T-helper 2 cell treated with Interferon-gamma antibody and Interleukin-4, amounts not matched to agents 5 μg/mL and 100 μg/mL, for 36 hours (primary cell): ENCODE measurements at places on chromosomes 13 and 19.

- no peak overlapping the region for H3K27ac ChIP-seq
- no peak overlapping the region for H3K4me3 ChIP-seq
- H3K27me3 ChIP-seq = no peaks in the 10 kb centered on the region
Observed at GRCh38 chr13:47134939-47135489, 238.2 kb upstream of the HTR2A start.

DNA sequence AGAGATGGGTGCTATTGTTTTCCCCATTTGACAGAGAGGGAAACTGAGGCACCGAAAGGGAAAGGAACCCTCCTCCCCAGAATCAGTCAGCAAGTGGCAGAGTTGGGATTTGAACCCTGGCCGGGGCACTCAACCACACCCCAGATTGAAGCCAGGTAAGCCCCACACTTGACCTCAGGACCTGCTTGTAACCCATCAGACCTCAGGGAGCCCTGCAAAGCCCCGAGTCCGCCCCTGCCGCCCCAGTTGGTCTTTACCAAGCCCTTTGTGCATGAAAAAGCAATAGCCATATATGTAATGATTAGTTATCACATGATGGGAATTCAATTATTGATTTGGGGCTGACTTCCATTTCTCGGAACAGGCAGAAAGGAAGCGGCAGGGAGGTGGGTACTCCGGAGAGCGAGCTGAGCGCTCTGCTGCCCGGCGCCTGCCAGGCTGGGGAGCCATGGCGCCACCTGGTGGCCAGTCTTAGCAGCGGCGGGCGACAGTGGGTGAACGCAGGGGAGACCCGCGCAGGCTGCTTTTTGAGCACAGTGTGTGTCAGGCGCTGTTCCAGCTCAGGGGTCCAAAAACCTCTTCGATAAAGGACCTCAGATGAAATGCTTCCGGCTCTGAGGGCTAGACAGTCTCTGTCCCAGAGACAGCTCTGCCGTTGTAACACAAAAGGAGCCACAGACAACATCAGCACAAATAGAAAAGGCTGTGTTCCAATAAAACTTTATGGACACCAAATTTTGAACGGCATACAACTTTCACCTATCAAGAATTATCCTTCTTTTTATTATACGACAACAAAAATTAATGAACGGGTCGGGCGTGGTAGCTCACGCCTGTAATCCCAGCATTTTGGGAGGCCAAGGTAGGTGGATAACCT lies 82.9 kb upstream of the CACNA1A start:
- no peak overlapping the region for H3K27ac ChIP-seq
- H3K4me3 ChIP-seq = no peak overlapping the region
- H3K36me3 ChIP-seq = no peaks in the 10 kb centered on the region
- peak; percentile 69 for DNase-seq
- H3K4me1 ChIP-seq = no peaks in the 10 kb centered on the region

GRCh38 chr19:35468637-35469036 lies 20.6 kb downstream of the FFAR2 start:
- H3K27ac ChIP-seq = no peak overlapping the region
- H3K27me3 ChIP-seq = peaks cover 4% of the 10 kb centered on the region
- H3K4me3 ChIP-seq = no peak overlapping the region

GRCh38 chr19:28299649-28300048 lies 913.3 kb downstream of the UQCRFS1 start:
- no peaks in the 10 kb centered on the region for H3K4me1 ChIP-seq
- H3K36me3 ChIP-seq = no peaks in the 10 kb centered on the region
- no peaks in the 10 kb centered on the region for H3K27me3 ChIP-seq

DNA sequence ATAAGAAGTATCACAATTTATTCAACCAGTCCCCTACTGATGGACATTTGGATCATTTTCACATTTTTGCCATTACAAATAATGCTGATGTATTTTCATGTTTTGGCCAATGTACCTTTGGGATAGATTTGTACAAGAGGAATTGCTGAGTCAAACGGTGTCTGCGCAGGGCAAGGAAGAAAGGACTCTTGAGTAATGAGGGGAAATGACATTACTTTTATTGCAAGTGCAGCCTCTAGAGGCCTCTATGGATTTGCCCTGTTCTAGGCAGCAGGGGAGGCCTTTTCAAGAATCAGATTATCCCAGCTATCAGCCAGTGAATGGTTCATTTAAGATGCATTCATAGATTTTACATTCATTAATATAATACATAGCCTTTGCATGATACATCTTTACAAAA lies 32.9 kb upstream of the GTF3A start:
- no peaks in the 10 kb centered on the region for H3K36me3 ChIP-seq
- no peak overlapping the region for H3K27ac ChIP-seq
- no peak overlapping the region for H3K4me3 ChIP-seq

DNA sequence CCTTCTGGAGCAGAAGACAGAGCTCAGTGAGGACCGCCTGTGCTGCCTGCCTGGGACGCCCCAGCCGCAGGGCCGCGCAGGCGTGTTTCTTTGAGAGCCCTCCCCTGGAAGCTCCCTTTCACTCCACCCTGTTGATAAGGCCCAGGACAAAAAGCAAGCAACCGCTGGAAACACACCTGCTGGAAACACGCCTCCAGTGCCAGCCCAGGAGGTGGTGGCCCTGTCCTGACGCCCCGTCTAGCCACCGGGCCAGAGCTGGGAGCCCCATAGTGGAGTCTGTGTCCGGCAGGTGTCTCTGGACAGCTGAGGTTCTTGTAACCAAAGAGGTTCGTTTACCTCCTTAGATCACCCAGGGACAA lies 173.8 kb downstream of the KATNAL1 start:
- H3K36me3 ChIP-seq = no peaks in the 10 kb centered on the region
- DNase-seq = no peak
- no peak overlapping the region for H3K27ac ChIP-seq
- H3K27me3 ChIP-seq = no peaks in the 10 kb centered on the region
- peaks cover 24% of the 10 kb centered on the region for H3K4me1 ChIP-seq

- no peak within 1 kb of the TSS for H3K27ac ChIP-seq
- no peaks in the 10 kb centered on the region for H3K36me3 ChIP-seq
- DNase-seq = no peak
- H3K4me1 ChIP-seq = no peaks in the 10 kb centered on the region
Observed at GRCh38 chr19:41114132-41114531, at the start of gene CYP2F1. CYP2F1 (plus strand) TSS chr19:41114432; CDS start chr19:41116189, 1,757 bp downstream.

DNA sequence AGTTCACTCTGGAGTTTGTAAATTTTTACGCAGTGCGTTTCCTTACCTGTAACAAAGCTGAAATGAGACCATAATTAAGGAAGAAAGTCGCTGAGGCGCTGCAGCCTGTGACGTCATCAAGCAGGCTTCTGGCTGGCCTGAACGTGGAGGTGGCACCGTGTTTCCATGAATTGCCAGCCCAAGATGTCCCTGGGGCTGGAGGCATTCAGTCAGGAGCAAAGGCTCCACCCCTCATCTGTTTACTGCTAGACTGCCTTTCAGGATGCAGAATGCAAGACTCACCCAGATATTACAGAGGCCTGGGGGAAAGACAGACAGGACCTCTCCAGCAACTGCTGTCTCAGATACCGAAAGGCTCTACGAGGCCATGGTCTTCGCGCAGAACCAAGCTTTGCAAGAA lies 424.6 kb downstream of the TSHZ3 start:
- no peak overlapping the region for H3K27ac ChIP-seq
- no peak for DNase-seq
- no peak overlapping the region for H3K4me3 ChIP-seq
- H3K36me3 ChIP-seq = no peaks in the 10 kb centered on the region
- no peaks in the 10 kb centered on the region for H3K4me1 ChIP-seq
- no peaks in the 10 kb centered on the region for H3K27me3 ChIP-seq

- H3K4me3 ChIP-seq = peak overlapping the region; percentile 99
- H3K27ac ChIP-seq = peak overlapping the region; percentile 97
- H3K27me3 ChIP-seq = no peaks in the 10 kb centered on the region
- H3K36me3 ChIP-seq = peaks cover 8% of the 10 kb centered on the region
Observed at GRCh38 chr13:40770609-40770933, 419 bp downstream of the MRPS31 start.

DNA sequence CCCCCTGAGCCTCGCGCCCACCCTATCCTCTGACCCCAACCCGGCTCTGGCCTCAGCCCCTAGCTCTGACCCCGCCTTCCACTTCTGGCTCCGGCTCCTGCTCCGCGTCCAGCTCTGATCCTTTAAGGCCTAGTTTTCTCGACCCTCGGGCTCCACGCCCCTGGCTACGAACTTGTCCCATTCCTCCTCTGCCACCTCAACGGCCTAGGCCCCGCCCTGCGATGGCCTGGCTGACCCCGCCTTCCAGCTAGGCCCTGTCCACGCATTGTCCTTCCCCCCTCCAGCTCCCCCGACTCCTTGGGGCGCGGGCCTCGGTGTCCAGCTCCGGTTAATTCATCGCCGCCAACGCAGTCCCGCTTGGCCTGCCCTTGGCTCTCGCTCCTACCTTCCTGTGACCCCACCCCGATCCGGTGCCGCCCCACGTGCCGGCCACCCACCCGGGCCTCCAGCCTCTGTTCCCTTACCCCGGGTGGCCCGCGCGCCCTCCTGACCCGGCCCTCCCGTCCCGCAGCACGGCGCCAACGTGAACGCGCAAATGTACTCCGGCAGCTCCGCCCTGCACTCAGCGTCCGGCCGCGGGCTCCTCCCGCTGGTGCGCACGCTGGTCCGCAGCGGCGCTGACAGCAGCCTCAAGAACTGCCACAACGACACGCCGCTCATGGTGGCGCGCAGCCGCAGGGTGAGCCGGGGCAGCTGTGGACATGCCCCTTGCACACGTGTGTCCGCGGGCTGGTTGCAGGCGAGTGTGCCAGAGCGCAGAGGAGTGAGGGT lies 9.4 kb downstream of the BCL3 start:
- peaks cover 48% of the 10 kb centered on the region for H3K36me3 ChIP-seq
- H3K4me3 ChIP-seq = no peak overlapping the region
- H3K4me1 ChIP-seq = peaks cover 20% of the 10 kb centered on the region
- no peak for DNase-seq

GRCh38 chr19:41932720-41933332 lies 4.6 kb upstream of the ERFL start:
- no peak for DNase-seq
- H3K4me3 ChIP-seq = no peak overlapping the region
- peaks cover 46% of the 10 kb centered on the region for H3K27me3 ChIP-seq
- no peak overlapping the region for H3K27ac ChIP-seq

- peaks cover 22% of the 10 kb centered on the region for H3K4me1 ChIP-seq
- peaks cover 8% of the 10 kb centered on the region for H3K36me3 ChIP-seq
- peak overlapping the region; percentile 55 for H3K27ac ChIP-seq
Observed at GRCh38 chr13:44275381-44275780, 98.2 kb upstream of the SERP2 start.

GRCh38 chr19:51161266-51161665 lies 19.2 kb downstream of the SIGLEC7 start:
- H3K27me3 ChIP-seq = peaks cover 12% of the 10 kb centered on the region
- no peaks in the 10 kb centered on the region for H3K36me3 ChIP-seq
- no peak overlapping the region for H3K27ac ChIP-seq

GRCh38 chr13:32951580-32951979 lies 64.6 kb upstream of the KL start:
- H3K4me3 ChIP-seq = no peak overlapping the region
- no peaks in the 10 kb centered on the region for H3K36me3 ChIP-seq
- peaks cover 3% of the 10 kb centered on the region for H3K27me3 ChIP-seq
- no peak for DNase-seq

DNA sequence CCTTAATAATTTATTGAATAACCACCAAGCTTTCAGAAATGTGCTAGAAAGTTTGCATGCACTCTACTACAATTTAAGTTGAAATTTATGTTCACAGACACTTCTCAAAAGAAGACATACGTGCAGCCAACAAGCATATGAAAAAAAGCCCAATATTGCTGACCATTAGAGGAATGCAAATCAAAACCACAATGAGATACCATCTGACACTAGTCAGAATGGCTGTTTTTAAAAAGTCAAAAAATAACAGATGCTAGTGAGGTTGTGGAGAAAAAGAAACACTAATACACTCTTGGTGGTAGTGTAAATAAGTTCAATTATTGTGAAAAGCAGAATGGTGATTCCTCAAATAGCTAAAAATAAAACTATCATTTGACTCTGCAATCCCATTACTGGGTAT lies 308.8 kb upstream of the PCDH9 start:
- H3K27me3 ChIP-seq = no peaks in the 10 kb centered on the region
- H3K4me3 ChIP-seq = no peak overlapping the region
- H3K36me3 ChIP-seq = no peaks in the 10 kb centered on the region

GRCh38 chr13:29438769-29439168 lies 156.7 kb downstream of the SLC7A1 start:
- no peaks in the 10 kb centered on the region for H3K36me3 ChIP-seq
- H3K4me3 ChIP-seq = no peak overlapping the region
- no peak overlapping the region for H3K27ac ChIP-seq
- H3K4me1 ChIP-seq = no peaks in the 10 kb centered on the region
- DNase-seq = no peak

DNA sequence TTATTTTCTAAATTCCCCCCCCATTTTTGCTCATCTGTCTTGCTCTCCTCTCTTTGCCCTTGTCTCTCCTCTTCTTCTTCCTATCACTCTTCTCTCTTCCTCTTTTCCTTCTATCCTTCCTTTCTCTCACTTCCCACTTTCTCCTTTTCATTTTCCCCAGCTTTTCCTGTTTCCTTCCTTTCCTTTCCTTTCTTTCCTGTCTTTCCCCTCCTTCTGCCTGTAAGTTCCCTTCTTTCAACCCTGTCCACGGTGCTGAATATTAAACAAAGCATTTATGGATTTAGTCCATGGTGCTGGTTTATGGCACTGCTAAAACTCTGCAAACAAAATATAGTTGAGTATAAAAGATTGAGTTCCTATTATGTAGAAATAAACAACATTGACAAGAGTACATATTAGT lies 27.6 kb downstream of the SCEL start:
- H3K4me1 ChIP-seq = peaks cover 7% of the 10 kb centered on the region
- no peaks in the 10 kb centered on the region for H3K36me3 ChIP-seq
- DNase-seq = no peak
- H3K27me3 ChIP-seq = peaks cover 21% of the 10 kb centered on the region

- H3K4me1 ChIP-seq = no peaks in the 10 kb centered on the region
- H3K36me3 ChIP-seq = no peaks in the 10 kb centered on the region
- no peak for DNase-seq
- no peak overlapping the region for H3K27ac ChIP-seq
Observed at GRCh38 chr13:89432997-89433396, 1761.8 kb downstream of the SLITRK5 start.

DNA sequence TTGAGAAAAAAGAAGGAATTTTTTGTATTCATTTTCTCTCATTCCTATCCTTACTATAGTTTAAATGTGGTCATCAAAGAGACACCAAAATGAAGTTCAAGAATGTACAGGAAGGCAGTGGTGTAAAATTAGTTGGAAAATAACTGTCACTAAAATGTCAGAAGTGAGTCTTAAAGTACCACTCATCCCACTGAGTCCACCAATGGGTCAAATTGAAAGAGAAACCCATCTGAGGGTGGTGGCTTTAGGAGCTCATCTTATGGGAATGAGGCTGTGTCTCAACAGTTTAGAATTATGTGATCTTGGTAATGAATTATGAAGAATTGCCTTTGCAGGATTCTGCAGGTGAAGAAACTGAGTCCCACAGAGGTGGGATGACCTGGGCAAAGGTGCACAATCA lies 403.5 kb downstream of the FGF9 start:
- no peaks in the 10 kb centered on the region for H3K27me3 ChIP-seq
- peaks cover 26% of the 10 kb centered on the region for H3K4me1 ChIP-seq
- no peaks in the 10 kb centered on the region for H3K36me3 ChIP-seq
- peak; percentile 45 for DNase-seq
- H3K27ac ChIP-seq = no peak overlapping the region
- H3K4me3 ChIP-seq = no peak overlapping the region

- DNase-seq = no peak
- no peak overlapping the region for H3K27ac ChIP-seq
- peaks cover 2% of the 10 kb centered on the region for H3K4me1 ChIP-seq
- no peaks in the 10 kb centered on the region for H3K36me3 ChIP-seq
- no peak overlapping the region for H3K4me3 ChIP-seq
- H3K27me3 ChIP-seq = peaks cover 8% of the 10 kb centered on the region
Observed at GRCh38 chr19:13052447-13053175, 50.0 kb downstream of the LYL1 start.

GRCh38 chr13:113742445-113743120 lies 16.4 kb upstream of the TMEM255B start:
- no peak overlapping the region for H3K27ac ChIP-seq
- H3K4me1 ChIP-seq = peaks cover 17% of the 10 kb centered on the region
